ENCODE measurements at places on chromosomes 4 and X.

GRCh38 chrX:153334654-153335295 is 822 bp downstream of the ZNF275 start:
- DNase-seq, result no peak

DNA sequence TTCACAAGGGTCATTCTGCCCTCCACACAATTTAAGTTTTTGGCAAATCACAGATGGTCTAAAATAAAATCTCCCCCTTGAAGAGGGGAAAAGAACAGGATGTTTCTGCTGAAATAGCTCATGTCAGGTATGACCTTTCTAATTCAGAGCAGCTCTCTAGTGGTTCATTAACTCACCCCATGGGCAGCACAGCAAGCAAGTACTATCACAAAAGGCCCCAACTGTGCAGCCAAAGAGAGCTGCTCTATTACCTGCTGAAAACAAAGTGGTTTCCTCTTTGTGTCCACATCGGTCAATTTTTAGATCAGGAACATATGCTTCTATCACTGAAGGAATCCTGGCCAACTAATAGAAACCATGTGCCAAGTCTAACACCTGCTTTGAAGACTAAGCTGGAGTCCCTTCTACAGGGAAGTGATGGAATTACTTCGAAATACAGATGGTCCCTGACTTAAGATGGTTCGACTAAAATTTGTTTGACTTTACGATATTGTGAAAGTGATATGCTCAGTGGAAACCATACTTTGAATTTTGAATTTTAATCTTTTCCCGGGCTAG is 164.3 kb downstream of the ENOX2 start:
- no peak for DNase-seq

DNA sequence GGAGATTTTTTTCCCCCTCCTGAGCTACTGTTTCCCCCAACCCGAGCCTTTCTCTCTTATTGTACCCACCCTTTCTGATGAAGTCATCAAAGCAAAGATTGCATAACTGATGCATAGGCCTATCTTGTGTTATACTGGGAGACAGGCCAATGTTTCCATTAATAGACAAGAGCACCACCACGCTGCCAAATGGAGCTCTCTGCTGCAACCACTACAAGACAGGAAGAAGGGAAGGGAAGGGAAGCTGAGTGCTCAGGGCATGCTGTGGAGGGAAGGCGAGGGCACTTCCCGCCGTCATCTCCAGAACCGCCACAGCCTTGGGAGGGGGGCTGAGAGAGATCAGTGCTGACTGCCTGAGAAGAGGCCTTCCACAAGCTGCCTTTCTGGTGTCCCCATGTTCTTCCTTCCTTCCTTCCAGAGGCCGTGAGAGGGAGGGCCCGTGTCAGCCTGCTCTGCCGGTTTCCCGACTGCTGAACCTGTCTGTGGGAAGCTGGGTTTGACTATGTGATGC is 75.0 kb downstream of the MGST2 start:
- DNase-seq, result peak; percentile 35

- no peak for DNase-seq
Measured at GRCh38 chr4:169898095-169898494, 128.1 kb downstream of the MFAP3L start.

- DNase-seq, result no peak
Measured at GRCh38 chr4:17347445-17347844, 164.4 kb downstream of the QDPR start.

DNA sequence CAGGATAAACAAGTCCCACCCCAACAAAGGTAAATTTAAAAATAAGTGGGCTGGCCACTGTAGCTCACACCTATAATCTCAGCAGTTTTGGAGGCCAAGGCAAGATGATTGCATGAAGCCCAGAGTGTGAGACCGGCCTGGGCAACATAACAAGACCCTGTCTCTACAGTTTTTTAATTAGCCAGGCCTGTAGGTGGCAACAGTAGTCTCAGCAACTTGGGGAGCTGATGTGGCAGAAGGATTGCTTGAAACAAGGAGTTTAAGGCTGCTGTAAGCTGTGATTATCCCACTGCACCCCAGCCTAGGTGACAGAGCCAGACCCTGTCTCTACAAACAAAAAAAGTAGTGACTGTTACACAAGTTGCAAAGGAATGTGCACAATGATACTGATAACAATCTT is 74.6 kb upstream of the FAAH2 start:
- DNase-seq, result no peak

GRCh38 chrX:123878252-123878721 is 18.4 kb downstream of the XIAP start:
- no peak for DNase-seq

DNA sequence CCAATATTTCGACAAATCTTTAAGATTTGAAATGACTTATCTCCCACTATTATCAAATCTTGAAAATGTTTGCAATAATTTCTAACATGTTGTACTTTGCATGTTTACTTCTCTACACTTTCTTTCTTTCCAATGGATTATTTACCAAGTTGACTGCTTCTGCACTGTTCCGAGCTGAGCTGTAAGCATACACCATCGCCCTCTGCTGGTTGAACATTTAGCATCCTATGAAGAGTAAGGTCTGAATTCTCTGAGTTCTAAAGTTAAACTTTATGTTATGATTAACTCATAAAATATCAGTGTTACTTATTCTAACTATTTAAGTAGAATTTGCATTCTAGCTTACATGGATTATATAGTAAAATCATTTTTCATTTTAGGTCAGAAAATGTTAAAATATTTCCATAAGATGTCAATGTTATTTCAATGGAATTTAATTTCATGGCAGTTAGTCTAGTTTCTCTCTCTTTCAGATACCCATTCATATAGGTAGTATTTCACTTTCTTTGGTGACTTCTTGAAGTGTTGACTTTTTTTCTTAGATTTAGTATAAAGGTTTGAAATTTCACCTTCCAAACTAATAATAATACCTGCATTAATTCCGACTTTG is 137.4 kb downstream of the DKK2 start:
- no peak for DNase-seq

- no peak for DNase-seq
Measured at GRCh38 chr4:138716559-138717335, 298.8 kb upstream of the NOCT start.

DNA sequence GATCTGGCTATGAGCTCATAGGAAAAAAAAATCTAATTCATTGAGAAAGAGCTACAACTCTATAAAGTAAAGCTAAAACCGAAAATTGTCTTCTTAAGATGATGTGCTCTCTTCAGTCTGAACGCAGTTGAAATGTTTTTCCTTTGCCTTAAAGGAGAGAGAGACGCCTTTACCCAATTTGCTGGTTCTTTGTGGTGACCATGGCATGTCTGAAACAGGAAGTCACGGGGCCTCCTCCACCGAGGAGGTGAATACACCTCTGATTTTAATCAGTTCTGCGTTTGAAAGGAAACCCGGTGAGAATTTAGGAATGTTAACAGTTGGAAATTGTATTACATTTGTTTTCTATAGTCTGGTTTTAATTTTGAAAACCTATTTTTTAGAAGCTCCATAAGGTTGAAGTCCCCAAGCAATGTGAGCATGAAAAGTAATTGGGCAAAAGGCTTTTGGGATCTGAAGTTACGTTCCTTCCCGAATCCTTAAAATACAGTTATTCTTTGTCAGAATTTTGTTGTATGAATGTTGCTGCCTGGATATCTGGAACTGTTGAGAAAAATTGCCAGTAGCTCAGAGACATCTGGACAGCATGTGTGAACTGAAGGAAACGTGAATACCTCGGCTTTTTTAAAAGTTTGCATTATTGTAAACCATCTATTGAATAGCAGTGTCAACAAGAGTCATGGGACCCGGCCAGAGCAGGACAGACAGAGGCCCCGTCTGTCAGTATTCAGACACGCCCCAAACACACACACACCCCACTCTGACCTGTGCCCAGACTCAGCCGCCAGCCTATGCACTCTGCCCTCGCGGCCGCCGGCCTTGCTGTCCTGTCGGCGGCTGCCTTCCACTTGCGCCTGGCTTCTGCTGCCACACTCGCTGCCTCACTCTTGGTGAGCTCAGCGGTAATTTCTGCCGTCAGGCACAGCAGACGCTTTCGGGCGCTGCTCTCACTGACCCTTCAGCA is 9.9 kb downstream of the PIGG start:
- no peak for DNase-seq

DNA sequence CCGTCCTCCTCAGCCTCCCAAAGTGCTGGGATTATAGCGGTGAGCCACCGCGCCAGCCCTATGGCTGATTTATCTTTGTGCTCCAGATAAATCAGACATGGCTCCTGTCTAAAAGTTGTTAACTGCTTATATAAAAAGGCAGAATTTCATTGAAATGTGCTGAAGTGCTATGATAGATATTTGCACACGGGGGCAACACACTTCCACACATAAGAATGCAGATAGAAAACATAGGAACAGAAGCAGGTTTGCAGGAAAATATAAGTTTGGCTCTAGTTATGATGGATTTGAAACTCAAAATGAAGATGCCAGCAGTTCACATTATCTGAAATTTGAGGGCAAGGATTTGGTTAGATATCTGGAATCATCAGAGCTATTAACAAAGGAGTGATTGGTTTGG is 163.1 kb upstream of the SLITRK2 start:
- DNase-seq, result no peak

DNA sequence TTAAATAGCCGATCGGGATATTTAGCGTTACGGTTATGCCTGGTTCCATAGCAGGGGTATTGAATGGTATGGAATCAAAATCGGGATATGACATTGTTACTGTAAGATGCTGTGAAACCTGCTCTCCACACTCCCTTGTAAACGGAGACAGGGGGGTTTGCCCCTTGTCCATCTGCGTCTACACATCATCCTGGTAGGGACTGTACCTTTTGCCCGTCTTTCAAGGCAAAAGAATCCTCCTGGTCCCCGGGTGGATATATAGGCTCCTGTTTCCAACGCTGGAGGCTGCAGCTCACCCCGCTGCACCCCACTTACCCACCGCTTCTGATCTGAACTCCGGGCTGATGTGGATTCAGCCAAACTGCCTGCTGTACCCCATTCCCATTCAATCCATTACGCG is 189.1 kb downstream of the SHOX start:
- no peak for DNase-seq

- no peak for DNase-seq
Measured at GRCh38 chr4:74308215-74308614, at the start of gene EPGN. Gene EPGN (plus strand): TSS chr4:74308470. CDS start chr4:74308534, 64 bp downstream.

DNA sequence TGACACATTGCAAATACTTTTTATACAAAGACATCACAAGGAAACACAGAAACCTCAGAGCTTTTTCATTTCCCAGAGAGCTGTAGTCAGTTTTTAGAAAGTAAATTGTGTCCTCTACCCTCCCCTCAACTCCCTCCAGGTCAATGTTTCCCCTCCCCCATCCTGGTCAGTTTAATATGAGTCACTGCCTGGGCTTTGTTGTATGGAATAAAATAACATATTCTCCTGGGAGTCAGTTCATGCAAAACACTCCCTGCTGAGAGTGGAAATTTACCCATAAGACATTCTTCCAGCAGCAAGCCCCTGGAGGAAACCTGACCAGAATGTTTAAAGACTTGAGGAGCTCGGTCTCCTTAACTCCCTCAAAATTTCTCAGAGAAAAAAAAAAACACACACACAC is 270.1 kb upstream of the LDB2 start:
- DNase-seq, result no peak

GRCh38 chrX:44953734-44954502 is 80.9 kb downstream of the KDM6A start:
- no peak for DNase-seq

DNA sequence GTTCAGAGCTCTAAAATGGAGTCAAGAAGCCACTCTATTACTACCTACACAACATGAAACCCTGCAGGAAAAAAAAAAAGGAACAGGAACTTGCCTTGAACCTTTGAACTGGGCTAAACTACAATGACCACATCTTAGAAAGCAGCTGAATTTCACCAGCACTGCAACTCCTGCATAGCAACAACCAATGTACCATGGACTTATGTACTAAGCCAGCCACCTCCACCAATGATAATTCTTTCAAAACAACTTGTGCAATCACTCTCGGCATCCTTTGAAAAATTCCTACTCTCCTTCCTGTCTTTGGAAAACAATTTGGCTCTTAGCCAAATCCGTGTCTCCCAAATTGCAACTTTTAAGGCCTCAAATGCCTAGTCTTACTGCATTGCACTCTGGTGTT is 26.8 kb upstream of the FMR1 start:
- DNase-seq, result no peak

DNA sequence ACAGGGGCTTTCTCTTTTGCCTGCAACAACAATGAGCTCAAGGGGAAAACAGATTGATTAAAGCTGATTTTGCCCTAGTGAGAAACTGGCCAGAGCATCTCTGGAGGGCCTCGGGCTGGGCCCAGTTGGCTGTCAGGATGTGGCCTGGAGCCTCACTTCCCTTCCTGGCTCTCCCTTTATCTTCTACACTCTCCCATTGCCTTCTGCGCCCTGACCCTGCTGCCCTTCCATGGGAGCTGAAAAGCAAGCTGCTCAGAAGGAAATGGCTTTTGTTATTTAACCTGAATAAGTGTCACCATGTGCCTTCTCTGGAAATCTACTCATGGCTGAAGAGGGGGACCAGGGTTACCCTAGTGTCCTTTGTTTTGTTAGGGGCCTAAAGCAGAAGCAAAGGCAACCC is 43.8 kb downstream of the NHSL2 start:
- DNase-seq, result no peak

DNA sequence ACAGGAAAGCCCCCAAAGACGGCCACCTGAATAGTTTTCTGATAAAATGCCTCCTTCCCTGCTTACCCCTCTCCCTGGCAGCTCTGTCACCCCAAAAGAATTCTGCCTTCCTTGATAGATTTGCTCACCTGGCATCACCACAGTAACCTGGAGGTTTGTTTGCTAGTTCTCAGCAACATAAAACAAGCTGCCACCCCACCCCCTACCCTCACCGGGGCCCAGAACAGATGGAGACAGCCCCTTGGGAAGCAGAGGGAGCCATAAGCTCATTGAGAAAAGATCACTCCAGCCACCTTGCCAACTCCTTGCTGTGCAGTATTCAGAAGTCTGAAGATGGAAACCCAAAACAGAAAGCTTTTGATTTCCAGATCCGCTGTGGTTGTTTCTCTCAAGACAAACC is 108.6 kb downstream of the DHX15 start:
- DNase-seq, result no peak

- DNase-seq, result no peak
Measured at GRCh38 chr4:6538575-6538974, 36.4 kb upstream of the MAN2B2 start.

DNA sequence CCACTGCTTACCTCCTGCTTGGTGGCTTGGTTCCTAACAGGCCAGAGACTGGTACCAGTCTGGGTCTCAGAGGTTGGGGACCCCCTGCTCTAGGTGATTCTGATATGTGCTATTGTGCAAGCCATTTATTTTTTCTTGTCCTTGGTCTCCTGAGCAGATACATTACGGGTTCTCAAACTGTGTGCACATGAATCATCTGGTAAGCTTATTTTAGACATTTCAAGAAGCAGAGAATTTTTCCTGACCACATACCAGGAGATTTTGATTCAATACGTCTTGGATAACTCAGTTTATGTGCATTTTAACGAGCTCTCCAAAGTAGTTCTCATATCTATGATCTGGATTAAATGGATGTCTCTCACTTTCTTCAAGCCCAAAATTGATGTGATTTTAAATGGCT is 77.2 kb downstream of the FHIP1A start:
- DNase-seq, result no peak

Measured in CD4-positive, alpha-beta T cell treated with Interleukin-15 for 1 hour (primary cell).